ENCODE measurements at places on chromosomes 12 and 14. TPM values are rescaled to one million over a fixed set of nuclear protein-coding genes. Genes with fewer than 3 reads are reported as not detected.

Gene CLEC4A
- total RNA-seq: 1.3 TPM

Gene DAO
- not detected for total RNA-seq

Gene GPR132
- total RNA-seq: 48.5 TPM

Gene NKX2-1
- total RNA-seq: not detected

Gene CRACR2A
- 22.7 TPM for total RNA-seq

Gene LRCOL1
- not detected for total RNA-seq

DNA sequence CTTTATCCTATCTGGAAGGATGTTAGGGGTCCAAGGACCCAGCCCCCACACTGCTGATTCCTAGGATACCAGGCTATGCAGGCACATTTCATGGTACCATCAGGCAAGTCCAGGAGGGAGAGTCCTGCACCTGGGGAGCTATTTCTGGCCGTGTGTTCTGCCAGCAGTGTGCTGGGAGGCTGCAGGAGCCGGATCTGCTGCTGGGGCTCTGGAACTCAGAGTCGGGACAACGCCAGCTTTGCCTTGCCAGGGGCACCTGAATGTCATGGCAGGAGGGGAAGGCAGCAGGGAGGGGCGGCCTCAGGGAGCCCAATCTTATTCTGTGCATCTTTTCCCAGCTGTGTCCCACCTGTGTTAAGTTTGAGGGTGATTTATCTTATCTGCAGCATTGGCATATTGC lies 17.8 kb downstream of the SRRM4 start:
- H3K4me1 ChIP-seq: no peaks in the 10 kb centered on the region
- H3K4me3 ChIP-seq: no peak overlapping the region
- DNase-seq: no peak
- no peaks in the 10 kb centered on the region for H3K36me3 ChIP-seq
- H3K27ac ChIP-seq: no peak overlapping the region

GRCh38 chr12:51932218-51933076 lies 19.1 kb upstream of the ACVR1B start:
- DNase-seq: no peak
- H3K4me1 ChIP-seq: no peaks in the 10 kb centered on the region
- H3K4me3 ChIP-seq: no peak overlapping the region
- H3K27ac ChIP-seq: no peak overlapping the region

DNA sequence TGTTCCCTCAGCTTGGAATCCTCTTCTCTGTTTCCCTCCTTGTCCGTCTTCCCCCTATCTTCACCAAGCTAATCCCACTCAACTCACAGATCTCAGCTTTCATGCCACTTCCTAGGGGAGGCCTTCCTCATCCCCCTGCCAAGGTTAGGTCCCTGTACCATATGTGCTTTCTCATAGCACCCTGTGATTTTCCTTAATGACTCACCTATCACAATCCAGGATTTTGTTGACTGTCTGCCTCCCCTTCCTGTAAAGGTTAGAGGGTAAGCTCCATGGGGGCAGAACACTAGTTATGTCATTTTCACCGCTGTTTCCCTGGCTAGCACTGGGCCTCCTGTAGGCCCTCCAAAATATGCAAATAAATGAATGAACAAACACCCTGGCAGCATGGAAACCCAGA lies 57.6 kb downstream of the CRADD start:
- no peak for DNase-seq
- peaks cover 12% of the 10 kb centered on the region for H3K4me1 ChIP-seq
- H3K4me3 ChIP-seq: no peak overlapping the region
- H3K27me3 ChIP-seq: no peaks in the 10 kb centered on the region

DNA sequence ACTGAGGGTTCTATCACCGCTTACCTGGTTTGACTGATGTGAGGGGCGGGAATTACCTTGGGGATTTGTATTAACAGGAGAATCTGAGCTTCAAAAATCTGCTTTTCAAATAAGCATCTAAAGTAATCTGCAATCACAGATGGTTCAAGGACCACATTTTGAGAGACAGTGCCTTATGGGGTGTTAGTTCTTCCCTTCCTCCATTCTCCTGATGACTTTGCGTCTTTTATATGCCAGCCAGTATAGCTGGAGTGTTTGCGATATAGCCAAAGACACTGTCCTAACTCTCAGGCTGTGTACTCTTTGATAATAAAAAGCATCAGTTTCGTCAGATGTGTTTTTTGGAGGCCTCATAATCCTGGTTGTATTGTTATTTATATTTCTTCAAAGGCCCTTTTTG lies 39.5 kb downstream of the PPHLN1 start:
- H3K27ac ChIP-seq: no peak overlapping the region
- no peak for DNase-seq
- peaks cover 26% of the 10 kb centered on the region for H3K4me1 ChIP-seq
- H3K27me3 ChIP-seq: no peaks in the 10 kb centered on the region

DNA sequence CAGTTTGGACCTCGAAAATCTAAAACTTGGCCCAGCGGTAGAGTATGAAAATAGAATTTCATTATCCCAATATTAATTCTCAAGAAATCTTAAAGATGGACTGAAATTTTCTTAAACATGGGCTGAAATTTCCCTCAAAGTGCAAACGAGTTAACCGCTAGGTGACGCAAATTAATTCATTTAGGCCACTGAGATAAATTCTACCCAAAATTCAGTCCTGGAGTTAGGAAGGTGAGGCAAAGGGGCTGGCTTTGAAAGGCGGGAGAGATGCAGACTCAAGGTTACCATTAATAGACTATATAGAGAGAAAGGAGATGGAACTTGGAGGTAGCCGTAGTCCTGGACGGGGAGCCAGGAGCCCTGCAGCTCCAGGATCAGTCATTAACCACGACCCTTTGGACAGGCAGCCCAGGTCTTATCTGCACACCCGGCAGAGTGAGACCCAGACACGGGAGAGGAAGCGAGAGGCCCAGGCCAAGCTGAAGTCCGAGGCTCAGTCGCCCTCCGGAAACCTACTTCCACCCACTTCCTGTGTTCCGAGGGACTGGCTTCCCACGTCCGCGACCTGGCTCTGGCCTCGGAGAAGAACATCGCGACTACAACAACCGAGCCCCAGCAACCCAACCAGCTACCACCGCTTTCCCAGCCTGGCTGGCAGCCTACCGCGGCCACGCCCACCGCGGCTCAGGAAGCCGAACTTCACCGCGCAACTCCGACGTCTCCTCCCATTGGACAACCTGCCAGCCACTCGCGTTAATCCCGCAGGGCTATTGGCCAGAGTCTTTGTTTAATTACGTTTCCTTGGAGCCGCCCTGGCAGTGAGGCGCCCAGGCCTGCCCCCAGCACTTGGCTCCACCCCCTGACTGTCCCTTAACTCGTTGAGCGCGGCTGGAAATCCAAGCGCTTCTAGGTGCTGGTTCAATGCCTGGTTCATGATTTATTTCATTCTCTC lies at the start of gene EFCAB11:
TSS of gene EFCAB11 (minus strand) at position 661 of the 952 bp plus-strand sequence. CDS start at position 591, 70 bp downstream.
- H3K27me3 ChIP-seq: no peaks in the 10 kb centered on the region
- peaks cover 50% of the 10 kb centered on the region for H3K36me3 ChIP-seq
- H3K4me1 ChIP-seq: peaks cover 32% of the 10 kb centered on the region
- H3K27ac ChIP-seq: peak within 1 kb of the TSS; percentile 95

DNA sequence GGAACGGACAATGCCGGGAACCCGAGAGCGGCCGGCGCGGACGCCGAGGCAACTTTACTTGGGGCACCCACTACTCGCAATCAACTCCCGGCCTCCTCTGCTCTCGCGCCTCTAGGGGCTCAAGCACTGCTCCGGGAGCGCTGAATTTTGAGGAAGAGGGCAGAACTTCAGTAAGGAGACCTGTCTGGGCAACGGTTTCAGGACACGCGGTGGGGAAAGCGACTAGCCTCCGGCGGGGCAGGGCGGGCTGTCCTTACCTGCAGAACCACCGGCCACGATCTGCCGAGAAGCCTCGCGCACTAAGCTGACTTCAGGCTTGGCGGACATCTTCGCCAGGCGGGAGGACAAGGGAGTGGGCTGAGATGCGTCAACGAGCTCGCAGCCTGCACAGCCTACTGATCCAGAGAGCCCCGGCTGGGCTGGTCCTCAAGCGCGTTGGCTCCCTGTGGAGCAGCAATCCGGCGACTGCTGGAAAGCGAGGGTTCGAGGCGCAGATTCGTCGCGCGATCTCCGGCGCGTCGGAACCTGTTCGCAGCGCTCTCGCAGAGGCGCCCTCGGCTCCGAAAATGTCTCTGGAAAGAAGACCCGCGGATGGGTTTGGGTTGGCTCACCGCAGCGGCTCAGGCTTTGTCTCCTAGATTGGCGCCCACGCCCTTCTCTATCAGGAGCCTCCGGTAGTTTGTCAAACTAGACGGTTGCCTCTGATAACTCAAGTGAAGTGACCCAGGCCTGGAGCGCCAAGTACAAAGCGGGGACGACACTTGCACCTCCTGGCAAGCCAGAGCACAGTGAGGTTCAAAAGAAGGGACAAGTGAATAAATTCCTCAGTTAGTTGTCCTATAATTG lies at the start of gene SLC25A21:
TSS of gene SLC25A21 (minus strand) at position 583 of the 846 bp plus-strand sequence.
- no peak within 1 kb of the TSS for H3K27ac ChIP-seq
- DNase-seq: no peak
- H3K4me3 ChIP-seq: no peak within 1 kb of the TSS

GRCh38 chr14:103427485-103428443 lies 42.5 kb downstream of the MARK3 start:
- no peak for DNase-seq
- H3K4me3 ChIP-seq: no peak overlapping the region
- H3K4me1 ChIP-seq: peaks cover 34% of the 10 kb centered on the region
- peak overlapping the region; percentile 46 for H3K27ac ChIP-seq

GRCh38 chr14:34368115-34368970 lies 93.7 kb downstream of the SPTSSA start:
- no peak for DNase-seq
- no peak overlapping the region for H3K4me3 ChIP-seq
- no peaks in the 10 kb centered on the region for H3K4me1 ChIP-seq
- H3K36me3 ChIP-seq: no peaks in the 10 kb centered on the region
- no peak overlapping the region for H3K27ac ChIP-seq
